Right atrium auricular region (tissue), 2 donors: ENCODE measurements at places on chromosomes 12 and 14. TPM values are rescaled to one million over a fixed set of nuclear protein-coding genes. Genes with fewer than 3 reads are reported as not detected.

The IFT81 gene
- total RNA-seq, result 12.0 TPM

The CMA1 gene
- total RNA-seq, result not detected

The PSMB11 gene
- total RNA-seq, result not detected

The GDF3 gene
- not detected for total RNA-seq

The HOXC12 gene
- not detected for total RNA-seq

The ERH gene
- 47.1 TPM for total RNA-seq

The GLT8D2 gene
- 5.6 TPM for total RNA-seq

The DNAL1 gene
- 5.7 TPM for total RNA-seq

The SMIM41 gene
- total RNA-seq, result 3.2 TPM

The ACSS3 gene
- 32.3 TPM for total RNA-seq

The BEGAIN gene
- 0.93 TPM for total RNA-seq

The MYF6 gene
- 0.28 TPM for total RNA-seq
